Cerebellar nuclear complex (tissue), 1 donor: ENCODE measurements at places on chromosomes 1 and 21.

- no peak for DNase-seq
Measured at GRCh38 chr1:24113641-24114033, 1.7 kb upstream of the MYOM3 start.

DNA sequence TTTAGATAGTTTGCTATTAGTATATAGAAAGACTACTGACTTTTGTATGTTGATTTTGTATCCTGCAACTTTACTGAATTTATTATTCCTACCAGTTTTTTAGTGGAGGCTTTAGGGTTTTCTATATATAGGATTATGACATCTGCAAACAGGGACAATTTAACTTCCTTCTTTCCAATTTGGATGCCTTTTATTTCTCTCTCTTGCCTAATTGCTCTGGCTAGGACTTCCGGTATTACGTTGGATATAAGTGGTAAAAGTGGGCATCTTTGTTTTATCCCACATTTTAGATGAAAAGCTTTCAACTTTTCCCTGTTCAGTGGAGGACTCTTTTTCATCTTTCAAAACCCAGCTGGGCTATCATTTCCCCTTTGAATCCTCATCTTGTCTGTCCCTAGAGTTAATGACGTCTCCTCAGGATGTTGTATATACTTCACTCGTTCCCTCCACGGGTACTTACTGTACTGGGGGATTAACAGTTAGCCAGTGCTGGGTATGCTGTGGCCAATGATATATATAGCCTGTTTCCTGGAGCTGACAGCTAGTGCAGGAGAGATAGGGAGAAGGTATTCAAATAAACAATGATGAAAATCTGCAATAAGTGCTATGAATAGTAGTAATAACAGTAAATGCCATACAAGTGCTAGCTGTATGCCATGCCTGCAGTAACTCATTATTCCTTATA, 9.8 kb downstream of the ACOT11 start:
- DNase-seq: no peak

- no peak for DNase-seq
Measured at GRCh38 chr1:35883635-35884101, 659 bp downstream of the AGO1 start.

DNA sequence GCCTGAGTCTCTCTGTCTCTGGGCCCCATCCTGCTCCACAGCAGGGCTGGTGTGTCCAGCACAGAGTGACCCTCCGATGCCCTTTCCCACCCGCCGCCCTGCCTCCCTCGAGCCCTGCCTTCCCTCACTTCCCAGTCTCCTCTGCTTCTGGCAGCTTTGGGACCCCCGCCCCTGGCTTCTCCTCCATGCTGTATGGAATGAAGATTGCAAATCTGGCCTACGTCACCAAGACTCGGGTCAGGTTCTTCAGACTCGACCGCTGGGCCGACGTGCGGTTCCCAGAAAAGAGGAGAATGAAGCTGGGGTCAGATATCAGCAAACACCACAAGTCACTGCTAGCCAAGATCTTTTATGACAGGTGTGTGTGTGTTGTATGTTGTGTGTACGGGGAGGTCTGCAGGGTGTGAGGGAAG, 14.3 kb downstream of the MOV10 start:
- no peak for DNase-seq

DNA sequence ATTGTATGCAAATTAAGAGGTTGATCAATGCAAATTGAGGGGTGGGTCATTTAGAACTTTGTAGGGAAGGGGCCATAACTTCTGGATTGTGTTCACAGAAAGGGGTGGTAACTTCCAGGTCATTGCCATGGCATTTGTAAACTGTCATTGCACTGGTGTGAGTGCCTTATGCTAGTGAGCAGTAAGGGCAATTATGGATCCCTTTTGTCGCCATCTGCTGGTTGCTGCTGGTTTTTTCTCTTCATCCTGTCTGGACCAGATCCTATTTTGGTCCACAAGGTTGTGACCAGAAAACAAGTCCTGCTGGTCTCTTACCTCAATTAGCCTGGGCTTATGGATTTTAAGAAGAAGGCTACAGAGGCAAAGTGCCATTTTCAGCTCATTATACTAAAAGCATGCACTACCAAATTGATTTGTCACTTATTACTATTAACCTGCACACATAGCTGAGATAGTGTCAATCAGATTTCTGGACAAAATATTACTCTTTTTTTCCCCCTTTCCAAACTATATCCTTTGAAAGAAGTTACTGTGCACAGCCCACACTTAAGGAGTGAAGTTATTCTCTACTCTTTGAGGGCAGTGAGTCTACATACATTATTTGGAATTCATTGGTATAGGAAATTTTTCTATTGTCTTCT, 196.2 kb downstream of the ZC3H11B start:
- no peak for DNase-seq
